ENCODE measurements at places on chromosomes 5 and 9.

DNA sequence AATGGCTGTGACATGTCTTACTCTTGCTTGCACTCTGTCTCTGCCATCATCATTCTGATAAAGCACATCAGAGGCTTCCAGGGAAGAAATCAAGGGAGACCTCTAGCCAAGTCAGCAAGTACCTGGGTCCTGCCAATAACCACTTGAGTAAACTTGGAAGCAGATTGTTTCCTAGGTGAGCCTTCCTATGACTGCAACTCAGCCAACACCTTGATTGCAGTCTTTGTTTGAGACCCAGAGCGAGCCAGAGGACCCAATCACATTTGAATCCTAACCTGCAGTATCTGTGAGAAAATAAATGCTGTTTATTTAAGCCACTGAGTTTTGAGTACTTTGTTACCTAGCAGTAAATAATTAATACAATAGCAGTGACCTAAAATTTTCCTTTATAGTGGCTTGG, 356.8 kb upstream of the CHD1 start:
- DNase-seq, result no peak

DNA sequence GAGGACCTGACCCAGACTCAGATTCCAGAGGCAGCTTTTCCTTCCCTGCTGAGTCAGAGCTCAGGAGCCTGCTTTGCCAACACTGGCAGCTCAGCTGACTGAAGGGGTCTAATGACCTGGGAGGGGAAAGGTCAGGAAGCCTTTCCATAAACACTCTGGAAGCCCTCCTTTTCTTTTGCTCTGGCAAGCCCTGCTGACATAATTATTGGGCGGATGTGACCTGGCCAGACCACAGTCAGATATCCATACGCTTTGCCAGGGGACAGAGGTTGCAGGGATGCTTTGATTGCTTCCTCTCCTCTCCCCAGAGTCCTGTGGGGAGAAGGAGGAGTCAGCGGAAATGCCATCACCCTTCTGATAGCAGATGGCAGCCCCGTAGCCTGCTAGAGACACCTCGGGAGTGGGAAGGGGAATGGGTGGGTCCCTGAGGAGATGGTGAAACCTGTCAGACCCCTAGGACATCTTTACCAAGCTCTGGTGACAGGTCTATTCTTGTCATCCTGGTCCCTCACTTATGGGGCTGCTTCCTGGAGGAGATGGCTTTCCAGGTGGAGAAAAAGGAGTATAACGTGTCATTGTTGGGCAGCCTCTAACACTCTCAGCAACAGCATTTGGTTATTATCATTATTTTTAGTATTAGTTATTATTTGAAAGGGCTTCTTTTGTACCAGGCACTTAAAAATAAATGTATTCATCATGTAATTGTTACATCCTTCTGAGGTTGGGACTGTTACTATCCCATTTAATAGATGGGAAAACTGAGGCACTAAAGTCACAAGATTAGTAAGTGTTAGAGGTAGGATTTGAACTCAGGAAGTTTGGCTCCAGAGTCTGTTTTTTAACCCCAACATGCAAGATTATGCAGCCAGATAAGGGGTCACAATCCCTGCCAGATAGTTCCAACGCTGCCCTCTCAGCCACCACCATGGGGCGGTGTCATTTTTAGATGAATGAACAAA, 11.6 kb downstream of the COL27A1 start:
- DNase-seq, result no peak

GRCh38 chr9:98318834-98319478, 63.5 kb upstream of the TBC1D2 start:
- DNase-seq, result no peak

- no peak for DNase-seq
Measured at GRCh38 chr9:5453004-5453403, 2.7 kb downstream of the CD274 start.

DNA sequence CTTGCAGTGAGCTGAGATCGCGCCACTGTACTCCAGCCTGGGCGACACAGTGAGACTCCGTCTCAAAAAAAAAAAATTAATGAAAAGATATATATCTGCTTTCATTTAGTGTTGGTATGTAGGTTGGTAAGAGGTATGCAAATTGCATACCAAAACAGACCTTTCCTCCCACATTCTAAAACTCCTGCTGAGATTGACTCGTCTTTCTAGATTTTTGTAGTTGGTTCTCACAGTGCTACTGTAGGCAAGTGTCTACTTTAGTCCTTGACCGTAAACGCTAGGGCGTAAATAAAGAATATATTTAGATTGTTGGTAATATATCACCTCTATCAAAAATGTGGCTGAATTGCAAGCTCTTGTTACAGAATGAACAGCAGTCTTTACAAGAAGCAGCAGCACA, 445.9 kb downstream of the CHSY3 start:
- no peak for DNase-seq

GRCh38 chr5:135087950-135088349, 53.9 kb upstream of the PITX1 start:
- peak; percentile 12 for DNase-seq

GRCh38 chr5:4758550-4758949, 381.6 kb upstream of the ADAMTS16 start:
- DNase-seq, result no peak

DNA sequence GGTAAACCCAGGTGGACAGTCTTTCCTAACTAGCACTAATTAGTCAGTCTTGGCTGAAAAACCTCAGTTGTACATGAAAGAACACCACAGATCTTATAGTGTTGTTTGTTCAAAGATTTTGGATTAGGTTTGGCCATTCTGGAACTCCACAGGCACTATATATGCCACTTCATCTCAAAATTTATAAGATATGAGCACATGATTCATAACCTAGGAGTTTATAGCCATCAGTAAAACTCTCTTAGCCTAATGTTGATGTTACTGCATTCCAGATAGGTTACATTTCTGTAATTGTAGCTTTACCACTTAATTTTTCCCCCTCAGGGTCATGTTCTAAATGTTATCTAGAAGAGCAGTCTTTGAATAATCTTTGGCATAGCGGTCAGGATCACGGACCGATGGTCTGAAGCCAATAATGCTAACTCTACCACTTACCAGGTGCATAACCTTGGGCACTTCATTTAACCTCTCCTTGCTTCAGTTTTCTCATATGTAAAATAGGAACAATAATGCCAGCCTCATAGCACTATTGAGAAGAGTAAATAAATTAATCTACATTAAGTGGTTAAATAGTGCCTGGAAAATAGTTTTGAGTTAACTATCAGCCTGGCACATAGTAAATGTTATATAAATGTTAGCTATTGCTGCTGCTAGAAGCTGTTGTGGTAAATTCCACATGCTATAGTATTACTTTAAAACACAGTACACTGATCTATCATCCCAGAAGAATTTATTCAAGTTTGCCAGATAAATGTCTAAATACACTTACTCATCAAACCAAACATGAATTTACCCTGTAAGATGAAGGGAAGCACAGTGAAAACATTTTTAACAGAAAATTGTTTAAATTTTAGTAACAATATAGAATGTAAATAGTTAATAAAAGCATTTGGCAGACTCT, 743.9 kb downstream of the NR2F1-AS1 start:
- DNase-seq, result no peak

DNA sequence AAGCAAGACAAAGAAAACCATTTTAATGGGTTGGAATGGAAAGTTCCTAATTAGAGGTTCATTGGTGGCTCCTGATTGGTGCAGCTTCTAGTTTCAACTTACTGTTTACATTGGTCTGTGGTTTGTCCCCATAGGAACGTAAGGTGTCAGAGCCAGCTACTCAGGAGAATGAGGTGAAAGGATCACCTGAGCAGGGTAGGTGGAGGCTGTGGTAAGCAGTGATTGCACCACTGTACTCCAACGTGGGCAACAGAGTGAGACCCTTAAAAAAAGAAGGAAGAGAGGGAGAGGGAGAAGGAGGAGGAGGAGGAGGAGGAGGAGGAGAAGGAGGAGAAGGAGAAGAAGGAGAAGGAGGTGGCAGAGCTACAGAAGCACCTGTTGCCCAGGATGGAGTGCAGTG, 30.4 kb downstream of the KCNIP1 start:
- DNase-seq, result no peak

DNA sequence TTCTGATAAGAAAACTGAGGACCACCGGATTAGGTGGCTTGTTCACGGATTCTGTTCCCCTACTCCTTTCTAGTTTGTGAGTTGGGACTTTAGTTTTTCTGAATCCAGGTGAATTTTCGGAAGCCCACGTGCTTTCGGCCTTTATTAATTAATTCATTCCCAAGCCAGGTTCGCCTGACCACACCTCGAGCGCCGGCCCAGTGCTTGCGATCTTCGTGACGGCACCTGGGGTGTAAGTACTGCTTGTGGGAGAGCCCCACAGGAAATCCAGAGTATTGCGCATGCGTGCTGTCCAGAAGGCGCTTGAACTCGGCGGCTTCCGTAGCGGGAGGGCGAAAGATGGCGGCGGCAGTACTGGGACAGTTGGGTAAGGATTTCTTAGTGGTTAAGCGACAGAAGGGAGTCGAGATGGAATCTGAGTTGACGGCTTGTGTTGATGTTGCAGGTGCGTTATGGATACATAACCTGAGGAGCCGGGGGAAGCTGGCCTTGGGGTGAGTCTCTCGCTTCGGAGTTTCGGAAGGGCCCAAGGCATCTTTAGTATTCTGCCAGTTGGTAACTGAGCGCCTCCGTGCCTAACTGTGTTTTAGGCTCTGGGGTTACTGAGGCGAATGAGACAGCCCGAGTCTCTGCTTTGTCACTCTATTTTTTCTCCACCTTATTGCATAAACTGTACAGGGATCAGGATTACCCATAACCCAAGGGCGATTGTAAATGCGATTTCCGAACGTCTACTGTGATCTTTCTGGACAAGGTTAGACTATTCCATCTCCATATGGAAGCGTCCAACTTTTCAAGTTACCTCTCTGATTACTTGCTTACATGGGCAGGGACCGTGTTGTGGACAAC, at the start of gene MRPL22:
TSS of gene MRPL22 (plus strand) at position 302 of the 849 bp plus-strand sequence. CDS start at position 340, 38 bp downstream.
- peak; percentile 96 for DNase-seq

DNA sequence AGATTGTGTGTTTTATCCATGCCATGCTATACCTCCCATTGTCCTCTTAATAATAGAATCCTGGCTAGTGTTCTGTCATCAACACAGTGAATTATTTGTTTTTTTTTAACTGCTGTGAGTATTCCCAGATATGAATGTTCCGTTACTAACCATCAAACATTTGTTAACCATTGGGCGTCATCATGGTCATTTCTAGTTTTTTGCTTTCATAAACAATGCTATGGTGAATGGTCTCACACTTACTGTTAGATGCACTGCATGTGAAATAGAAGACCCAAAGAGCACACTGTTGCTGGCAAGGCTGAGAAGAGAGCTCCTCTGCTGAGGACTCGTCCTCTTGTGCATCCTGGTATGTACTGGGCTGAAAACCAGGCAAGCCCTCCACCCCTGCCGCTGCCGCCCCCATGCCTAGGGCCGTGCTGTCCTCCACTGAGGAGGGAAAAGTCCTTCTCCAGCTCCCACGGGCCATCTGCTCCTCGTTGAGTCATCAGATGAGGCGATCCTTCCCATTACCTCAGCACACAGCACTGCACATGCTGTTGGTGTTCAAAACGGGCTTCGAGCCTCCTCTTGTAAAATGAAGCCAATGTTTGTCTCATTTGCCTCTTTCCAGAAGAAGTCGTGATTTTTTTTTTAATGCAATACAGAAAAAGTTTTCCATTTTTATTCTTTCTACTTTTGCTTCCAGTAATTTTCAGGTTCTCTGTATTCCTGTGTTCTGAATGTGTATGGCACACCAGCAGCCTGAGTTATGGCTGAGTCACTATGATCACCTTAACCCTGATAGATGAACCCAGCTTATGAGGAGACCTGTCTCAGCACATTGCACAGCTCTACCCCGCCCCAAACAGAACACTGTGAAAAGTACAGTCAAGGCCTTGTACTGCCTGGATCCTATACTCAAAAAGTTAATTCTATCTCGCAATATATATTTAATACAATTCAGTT, 219.0 kb downstream of the AOPEP start:
- peak; percentile 60 for DNase-seq

GRCh38 chr9:135209136-135209535, 121.7 kb downstream of the OLFM1 start:
- DNase-seq, result no peak

- DNase-seq, result no peak
Measured at GRCh38 chr9:37283730-37284325, 138.7 kb upstream of the GRHPR start.

- DNase-seq, result no peak
Measured at GRCh38 chr5:158880483-158881001, 219.2 kb downstream of the EBF1 start.

DNA sequence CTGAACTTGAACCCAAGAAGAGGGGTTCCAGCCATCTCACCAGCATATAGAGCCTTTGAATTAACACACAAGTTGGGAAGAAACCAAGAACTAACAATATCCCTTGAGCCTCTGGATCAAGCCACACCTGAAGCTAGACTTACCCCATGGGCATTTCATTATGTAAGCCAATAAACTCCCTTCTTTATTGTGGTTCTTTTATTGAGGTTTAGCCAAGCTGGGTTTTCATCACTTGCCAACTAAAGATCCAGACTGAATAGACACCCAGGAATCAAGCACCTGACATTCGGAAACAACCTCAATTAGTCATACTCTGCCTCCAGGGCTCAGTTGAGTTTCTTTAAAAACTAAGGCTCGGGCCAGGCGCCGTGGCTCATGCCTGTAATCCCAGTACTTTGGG, 226.7 kb downstream of the AGTPBP1 start:
- DNase-seq, result no peak

DNA sequence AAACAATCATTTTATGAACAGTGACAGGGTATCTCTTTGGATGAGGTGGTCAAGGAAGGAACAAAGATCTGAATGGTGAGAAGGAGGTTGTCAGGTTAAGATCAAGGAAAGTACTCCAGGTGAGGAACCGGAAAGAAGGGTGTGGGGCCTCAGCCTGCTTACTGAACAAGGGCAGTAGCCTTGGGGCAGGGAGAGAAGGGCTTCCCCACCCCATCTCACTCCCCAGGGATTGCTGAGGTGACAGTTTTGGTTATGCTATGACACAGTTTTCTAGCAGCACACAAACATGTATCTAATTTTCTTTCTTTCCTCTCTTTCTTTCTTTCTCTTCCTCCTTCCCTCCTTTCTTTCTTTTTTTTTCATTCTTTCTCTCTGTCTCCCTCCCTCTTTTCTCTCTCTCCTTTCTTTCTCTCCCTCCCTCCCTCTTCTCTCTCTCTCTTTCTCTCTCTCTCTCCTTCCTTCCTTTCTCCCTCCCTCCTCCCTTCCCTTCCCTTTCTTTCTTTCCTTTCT, 4.1 kb upstream of the HDHD3 start:
- DNase-seq, result no peak

- no peak for DNase-seq
Measured at GRCh38 chr9:92711844-92712243, 41.9 kb upstream of the IPPK start.

GRCh38 chr5:83026930-83027687, 50.1 kb downstream of the TMEM167A start:
- no peak for DNase-seq

- DNase-seq, result no peak
Measured at GRCh38 chr9:124805186-124805585, 28.3 kb downstream of the OLFML2A start.

DNA sequence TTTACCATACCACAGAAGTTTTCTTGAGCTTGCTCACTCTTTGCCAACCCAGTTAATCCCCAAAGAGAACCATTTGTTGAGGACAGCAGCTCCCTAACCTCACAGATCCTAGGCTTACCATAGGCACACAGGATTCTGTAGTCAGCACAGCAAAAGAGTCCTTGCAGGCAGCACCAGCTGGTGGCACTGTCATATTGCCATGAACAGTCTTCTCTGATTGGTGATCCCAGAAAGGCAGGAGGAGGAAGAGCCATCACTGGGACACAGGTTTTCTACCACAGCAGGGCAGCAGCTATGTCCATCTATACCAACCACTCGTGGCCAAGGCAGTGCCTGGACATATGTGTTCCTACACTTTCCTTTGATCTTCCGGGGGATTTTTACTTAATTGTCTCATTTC, 297.1 kb upstream of the CD180 start:
- DNase-seq, result peak; percentile 44

Measured in right forelimb (tissue), 1 donor.